ENCODE measurements at places on chromosomes 11 and 22.

GRCh38 chr22:49352361-49353169, 475.1 kb downstream of the BRD1 start:
- DNase-seq = no peak
- H3K27ac ChIP-seq = no peak overlapping the region
- no peaks in the 10 kb centered on the region for H3K4me1 ChIP-seq
- H3K27me3 ChIP-seq = no peaks in the 10 kb centered on the region

GRCh38 chr11:30760345-30760744, 174.2 kb upstream of the MPPED2 start:
- H3K27me3 ChIP-seq = no peaks in the 10 kb centered on the region
- H3K4me1 ChIP-seq = no peaks in the 10 kb centered on the region
- H3K36me3 ChIP-seq = no peaks in the 10 kb centered on the region
- H3K27ac ChIP-seq = no peak overlapping the region
- H3K4me3 ChIP-seq = no peak overlapping the region

GRCh38 chr22:22362936-22363335, 118.3 kb downstream of the VPREB1 start:
- no peak overlapping the region for H3K4me3 ChIP-seq
- no peak overlapping the region for H3K27ac ChIP-seq
- DNase-seq = no peak
- no peaks in the 10 kb centered on the region for H3K36me3 ChIP-seq

DNA sequence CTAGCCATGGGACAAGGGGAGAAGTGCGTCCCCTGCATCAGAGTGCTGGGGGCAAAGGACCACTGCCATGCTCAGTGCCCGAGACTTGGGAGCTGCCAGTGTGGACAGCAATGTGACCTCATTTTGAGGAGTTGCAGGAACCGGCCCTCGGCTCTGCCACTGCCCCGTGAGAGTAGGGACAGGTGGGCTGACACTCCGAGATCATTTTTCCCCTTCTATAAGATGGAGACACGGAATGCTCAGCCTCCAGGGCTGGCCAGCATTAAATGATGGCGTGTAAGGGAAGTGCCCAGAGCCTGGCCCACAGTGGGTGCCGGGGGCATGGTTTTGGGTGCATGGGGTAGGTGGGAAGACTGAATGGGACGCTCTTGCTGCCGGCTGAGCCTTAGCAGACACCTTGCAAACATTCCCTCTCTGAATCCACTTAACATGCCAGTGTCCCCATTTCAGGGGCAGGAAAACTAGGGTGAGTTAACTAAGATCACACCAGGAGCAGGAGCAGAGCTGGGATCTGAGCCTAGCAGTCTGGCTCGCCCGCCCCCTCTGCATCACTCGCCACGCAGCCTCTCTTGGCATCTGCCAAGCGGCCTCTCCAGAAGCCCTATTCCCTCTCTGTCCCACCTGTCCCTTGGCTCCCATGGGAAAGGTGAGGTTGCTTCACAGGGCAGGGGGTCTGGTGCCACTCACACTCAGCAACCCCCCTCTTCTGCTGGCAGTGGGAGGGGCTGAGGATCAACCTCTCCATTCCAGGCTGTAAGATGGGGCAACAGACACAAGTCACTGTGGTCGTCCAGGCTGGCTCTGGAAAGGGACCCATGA, 13.6 kb downstream of the NPTXR start:
- no peaks in the 10 kb centered on the region for H3K27me3 ChIP-seq
- DNase-seq = no peak
- no peak overlapping the region for H3K27ac ChIP-seq
- H3K36me3 ChIP-seq = no peaks in the 10 kb centered on the region

DNA sequence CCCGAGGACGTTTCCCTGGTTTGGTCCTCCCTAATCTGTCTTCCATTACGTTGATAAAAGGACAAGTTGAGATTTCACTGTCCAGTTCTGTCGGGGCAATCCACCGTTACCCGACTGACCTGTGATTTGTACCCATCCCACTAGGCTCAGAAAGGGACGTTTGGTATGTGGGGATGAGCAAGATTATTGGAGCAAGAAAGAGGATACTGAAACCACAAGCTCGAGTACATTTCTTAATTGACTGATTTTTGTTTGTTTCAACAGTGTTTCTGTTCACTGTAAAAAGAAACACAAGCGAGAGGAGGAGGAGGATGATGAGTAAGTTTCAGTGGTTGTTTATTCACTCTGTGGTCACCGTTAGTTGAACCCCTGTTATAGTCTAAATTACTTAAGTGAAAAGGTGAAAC, 969 bp downstream of the CCDC117 start:
- H3K4me3 ChIP-seq = peak overlapping the region; percentile 88
- peak overlapping the region; percentile 98 for H3K27ac ChIP-seq
- DNase-seq = no peak
- H3K4me1 ChIP-seq = no peaks in the 10 kb centered on the region

- no peak overlapping the region for H3K4me3 ChIP-seq
- H3K4me1 ChIP-seq = no peaks in the 10 kb centered on the region
- no peaks in the 10 kb centered on the region for H3K36me3 ChIP-seq
- no peak for DNase-seq
These were observed 19.1 kb downstream of the RFPL2 start for GRCh38 chr22:32185821-32186220.

GRCh38 chr11:13694115-13694514, 25.6 kb downstream of the FAR1 start:
- no peak for DNase-seq
- no peak overlapping the region for H3K27ac ChIP-seq
- H3K4me1 ChIP-seq = peaks cover 3% of the 10 kb centered on the region

DNA sequence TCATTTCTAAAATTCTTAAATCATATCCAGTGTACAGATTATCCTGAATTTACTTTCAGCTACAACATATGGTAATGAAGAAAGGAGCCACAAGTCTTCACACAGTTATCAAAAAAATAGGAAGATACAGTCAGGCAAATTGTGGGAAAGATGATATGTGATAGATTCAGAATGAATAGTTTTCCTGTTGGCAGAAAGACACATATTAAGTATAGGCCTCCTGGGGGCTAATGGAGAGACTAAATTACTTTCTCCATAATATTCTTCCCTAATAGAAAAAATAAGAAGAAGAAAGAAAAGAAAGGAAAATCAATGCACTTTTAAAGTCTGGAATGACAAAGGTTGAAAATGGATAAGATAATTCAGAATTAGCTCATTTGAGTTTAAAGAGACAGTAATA, 2073.5 kb downstream of the LRRC4C start:
- DNase-seq = no peak
- H3K4me1 ChIP-seq = no peaks in the 10 kb centered on the region
- H3K27ac ChIP-seq = no peak overlapping the region
- H3K4me3 ChIP-seq = no peak overlapping the region
- H3K36me3 ChIP-seq = no peaks in the 10 kb centered on the region
- no peaks in the 10 kb centered on the region for H3K27me3 ChIP-seq

DNA sequence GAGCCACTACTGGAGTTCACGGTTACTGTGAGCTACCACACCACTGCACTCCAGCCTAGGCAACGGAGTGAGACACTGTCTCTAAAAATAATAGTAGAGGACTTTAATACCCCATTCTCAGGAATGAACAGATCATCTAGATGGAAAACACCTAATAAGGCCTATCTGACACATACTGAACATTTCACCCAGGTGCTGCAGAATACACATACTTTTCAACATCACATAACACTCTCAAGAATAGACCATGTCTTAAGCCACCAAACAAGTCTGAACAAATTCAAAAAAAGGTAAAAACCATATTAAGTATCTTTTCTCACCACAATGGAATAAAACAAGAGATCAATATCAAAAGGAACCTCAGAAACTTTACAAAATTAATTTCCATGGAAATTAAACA, 37.9 kb downstream of the DDIAS start:
- no peaks in the 10 kb centered on the region for H3K36me3 ChIP-seq
- H3K27ac ChIP-seq = no peak overlapping the region
- DNase-seq = no peak
- H3K27me3 ChIP-seq = no peaks in the 10 kb centered on the region
- H3K4me3 ChIP-seq = no peak overlapping the region
- no peaks in the 10 kb centered on the region for H3K4me1 ChIP-seq

DNA sequence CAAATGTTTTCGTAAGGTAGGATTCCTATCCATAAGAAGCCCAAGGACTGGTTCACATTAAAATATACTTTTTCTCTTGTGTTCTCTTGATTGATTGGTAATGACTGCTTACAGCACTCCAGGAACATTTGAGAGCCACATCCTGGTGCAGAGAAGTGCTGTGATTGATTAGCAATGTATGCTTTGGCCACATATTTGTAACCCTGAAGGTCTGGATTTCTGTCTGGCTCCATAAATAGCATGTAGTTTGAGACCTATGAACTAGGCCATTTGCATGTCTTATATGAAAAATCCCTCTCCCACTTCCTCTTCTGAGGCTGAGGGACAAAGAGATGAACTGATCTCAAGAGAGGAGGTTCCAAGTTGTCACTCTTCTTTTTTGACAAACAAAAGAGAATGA, 49.3 kb upstream of the CD44 start:
- DNase-seq = no peak
- H3K36me3 ChIP-seq = no peaks in the 10 kb centered on the region
- no peaks in the 10 kb centered on the region for H3K27me3 ChIP-seq

- no peak overlapping the region for H3K27ac ChIP-seq
- no peak overlapping the region for H3K4me3 ChIP-seq
- peaks cover 3% of the 10 kb centered on the region for H3K4me1 ChIP-seq
- H3K36me3 ChIP-seq = no peaks in the 10 kb centered on the region
- H3K27me3 ChIP-seq = peaks cover 96% of the 10 kb centered on the region
- no peak for DNase-seq
These were observed 2.3 kb downstream of the CABP7 start for GRCh38 chr22:29722151-29722550.

- no peak for DNase-seq
- H3K4me3 ChIP-seq = peak overlapping the region; percentile 48
- H3K27ac ChIP-seq = no peak overlapping the region
- H3K4me1 ChIP-seq = peaks cover 52% of the 10 kb centered on the region
These were observed 1.0 kb downstream of the PAX6 start for GRCh38 chr11:31809857-31810778.

DNA sequence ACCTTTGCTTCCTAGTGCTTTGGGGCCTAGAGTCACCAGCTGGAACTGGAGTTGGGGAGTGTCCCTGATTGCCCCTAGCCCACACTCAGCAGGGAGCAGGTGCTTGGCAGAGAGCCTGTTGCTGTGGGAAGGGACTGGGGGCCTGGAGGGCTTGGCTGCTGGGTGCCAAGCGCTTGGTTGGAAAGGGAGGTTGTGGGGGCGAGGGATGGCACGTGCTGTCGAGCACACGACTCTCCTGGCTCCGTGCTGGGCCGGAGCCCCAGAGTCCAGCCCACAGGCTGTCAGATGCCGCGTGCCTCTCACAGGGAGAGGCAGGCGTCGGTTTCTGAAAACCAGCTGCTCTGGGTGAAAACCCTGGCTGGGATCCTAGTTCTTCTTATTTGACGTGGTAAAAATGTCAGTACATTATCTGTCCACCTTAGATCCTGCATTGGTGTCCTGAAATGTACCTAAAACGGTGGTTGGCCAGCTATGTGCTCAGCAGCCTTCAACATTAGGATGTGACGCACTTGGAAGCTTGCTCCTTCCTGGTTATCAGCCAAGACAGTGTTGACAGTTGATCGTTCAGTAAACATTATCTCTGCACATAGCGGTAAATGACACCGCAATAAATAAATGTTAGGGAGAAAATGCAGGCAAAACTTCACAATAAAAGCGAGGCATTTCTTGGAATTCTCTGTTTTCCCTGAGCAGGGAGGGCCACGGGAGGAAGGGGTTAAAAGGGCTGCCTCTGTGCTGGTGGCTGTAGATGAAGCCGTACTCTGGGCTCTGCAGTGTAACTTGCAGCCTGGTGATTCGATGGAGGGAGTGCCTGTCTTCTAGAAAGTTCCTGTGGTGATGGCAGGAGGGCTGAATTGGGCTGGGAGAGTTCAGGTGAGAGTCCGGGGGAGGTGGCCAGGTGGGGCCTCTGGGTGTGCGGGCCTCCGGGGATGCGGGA, 29.2 kb downstream of the GRAMD4 start:
- no peak for DNase-seq
- no peaks in the 10 kb centered on the region for H3K27me3 ChIP-seq
- peaks cover 27% of the 10 kb centered on the region for H3K4me1 ChIP-seq
- no peak overlapping the region for H3K4me3 ChIP-seq
- H3K36me3 ChIP-seq = no peaks in the 10 kb centered on the region
- H3K27ac ChIP-seq = peak overlapping the region; percentile 66

- H3K4me1 ChIP-seq = peaks cover 34% of the 10 kb centered on the region
- no peak overlapping the region for H3K27ac ChIP-seq
- no peaks in the 10 kb centered on the region for H3K27me3 ChIP-seq
- H3K4me3 ChIP-seq = no peak overlapping the region
- H3K36me3 ChIP-seq = peaks cover 75% of the 10 kb centered on the region
- DNase-seq = no peak
These were observed 7.1 kb downstream of the DCPS start for GRCh38 chr11:126310992-126311310.

GRCh38 chr11:121012091-121012490, 11.8 kb upstream of the TBCEL start:
- no peak for DNase-seq
- H3K36me3 ChIP-seq = no peaks in the 10 kb centered on the region
- no peaks in the 10 kb centered on the region for H3K4me1 ChIP-seq
- no peak overlapping the region for H3K4me3 ChIP-seq
- H3K27me3 ChIP-seq = no peaks in the 10 kb centered on the region
- H3K27ac ChIP-seq = no peak overlapping the region

GRCh38 chr11:69372589-69373250, 78.8 kb downstream of the MYEOV start:
- no peak overlapping the region for H3K4me3 ChIP-seq
- no peaks in the 10 kb centered on the region for H3K27me3 ChIP-seq
- peaks cover 12% of the 10 kb centered on the region for H3K4me1 ChIP-seq
- no peak overlapping the region for H3K27ac ChIP-seq

DNA sequence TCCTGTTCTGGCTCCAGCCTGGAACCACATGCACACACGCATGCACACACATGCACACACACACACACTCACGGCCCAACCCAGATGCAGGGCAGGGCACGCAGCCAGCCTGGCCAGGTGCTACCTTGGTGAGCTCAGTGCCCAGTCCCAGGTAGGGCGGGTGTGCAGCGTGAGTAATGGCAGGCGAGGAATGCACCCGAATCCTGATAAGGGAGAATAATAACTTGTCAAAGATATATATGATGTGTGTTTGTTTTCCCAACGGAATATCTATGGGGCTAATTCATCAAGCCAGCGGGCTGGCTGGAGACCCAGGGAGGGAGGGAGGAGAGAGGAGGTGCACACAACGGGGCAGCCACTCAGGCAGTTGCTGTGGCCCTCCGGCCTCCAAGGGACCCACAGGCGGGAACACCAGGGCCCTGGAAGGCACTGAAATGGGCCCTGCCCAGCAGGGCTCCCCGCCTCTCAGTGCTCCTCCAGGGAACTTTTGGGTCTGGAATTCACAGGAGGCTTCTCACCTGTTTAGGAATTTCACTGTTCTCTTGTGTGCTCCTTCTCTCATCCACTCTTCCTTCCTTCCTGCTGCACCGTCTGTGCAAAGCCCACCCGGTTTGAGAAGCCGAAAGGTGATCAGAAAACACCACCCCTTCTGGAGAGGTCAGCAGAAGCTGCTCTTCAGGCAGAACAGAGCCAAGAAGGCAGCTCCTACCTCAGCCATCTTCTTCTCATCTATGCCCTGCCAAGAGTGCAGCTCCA, 79.0 kb downstream of the BUD13 start:
- DNase-seq = no peak
- no peak overlapping the region for H3K27ac ChIP-seq
- peaks cover 5% of the 10 kb centered on the region for H3K4me1 ChIP-seq
- H3K36me3 ChIP-seq = no peaks in the 10 kb centered on the region
- H3K4me3 ChIP-seq = no peak overlapping the region
- H3K27me3 ChIP-seq = no peaks in the 10 kb centered on the region

- peaks cover 29% of the 10 kb centered on the region for H3K4me1 ChIP-seq
- no peak overlapping the region for H3K4me3 ChIP-seq
- H3K27ac ChIP-seq = peak overlapping the region; percentile 96
- DNase-seq = no peak
- H3K27me3 ChIP-seq = no peaks in the 10 kb centered on the region
These were observed 6.8 kb downstream of the APOL3 start for GRCh38 chr22:36153501-36154422.
